ENCODE measurements at places on chromosomes 3 and 15.

DNA sequence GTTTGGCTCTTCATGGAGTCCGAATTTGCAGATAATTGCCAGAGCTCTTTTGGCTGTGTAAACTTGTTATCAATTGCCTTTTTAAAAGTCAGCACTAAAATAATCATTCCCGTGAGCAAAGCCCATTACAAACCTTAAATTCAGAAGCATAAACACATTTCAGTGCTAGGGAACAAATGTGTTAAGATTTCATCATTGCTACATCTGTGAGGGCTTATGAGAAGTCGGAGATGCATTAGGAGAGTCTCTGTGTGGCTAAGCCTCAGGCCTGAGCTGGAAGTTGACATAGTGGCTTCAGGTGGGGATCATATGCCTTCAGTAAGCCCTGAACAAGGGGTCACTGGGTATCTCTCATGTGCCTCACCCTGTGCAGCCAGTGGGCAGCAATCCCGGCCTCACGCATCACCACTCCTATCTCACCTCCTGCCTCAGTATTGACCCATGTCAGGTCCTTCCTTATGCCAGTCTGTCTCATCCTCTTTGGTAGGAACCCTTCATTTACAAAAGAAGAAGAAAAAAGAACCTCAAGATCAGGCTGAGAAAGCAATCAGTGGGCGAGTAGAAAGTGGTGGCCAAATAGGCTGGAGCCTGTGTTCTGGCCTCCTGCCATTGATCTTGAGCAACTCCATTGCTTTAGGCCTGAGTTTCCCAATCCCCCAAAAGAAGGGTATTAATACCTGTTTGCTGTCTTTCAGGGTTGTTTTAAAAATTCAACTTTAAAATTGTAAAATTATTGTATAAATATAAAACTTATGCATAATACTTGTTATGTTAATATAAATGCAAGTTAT is 233.5 kb downstream of the IL20RB start:
- DNase-seq: no peak

DNA sequence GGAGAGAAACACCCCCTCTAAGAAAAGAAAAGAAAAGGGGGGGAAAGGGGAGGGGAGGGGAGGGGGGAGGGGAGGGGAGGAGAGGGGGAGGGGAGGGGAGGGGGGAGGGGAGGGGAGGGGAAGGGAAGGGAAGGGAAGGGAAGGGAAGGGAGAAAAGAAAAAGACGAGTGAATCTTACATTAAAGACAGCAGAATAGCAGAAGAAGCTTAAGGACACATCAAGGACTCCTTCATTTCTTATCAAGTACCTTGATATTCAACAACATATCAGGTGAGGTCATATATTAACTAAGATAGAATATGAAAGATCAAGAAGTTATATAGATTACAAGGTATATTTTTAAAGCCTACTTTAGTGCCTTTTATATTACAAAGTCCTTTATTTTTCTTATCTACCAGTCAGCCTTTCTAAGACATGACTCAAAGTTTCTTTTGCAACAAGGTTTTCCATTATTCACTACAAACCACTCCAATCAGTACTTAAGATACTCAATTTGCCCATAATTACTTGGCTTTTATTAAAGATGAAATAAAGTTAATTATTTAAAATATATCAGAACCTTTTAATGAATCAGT is 17.7 kb upstream of the AADAC start:
- no peak for DNase-seq

GRCh38 chr3:24338409-24339130 is 156.1 kb downstream of the THRB start:
- DNase-seq: no peak

DNA sequence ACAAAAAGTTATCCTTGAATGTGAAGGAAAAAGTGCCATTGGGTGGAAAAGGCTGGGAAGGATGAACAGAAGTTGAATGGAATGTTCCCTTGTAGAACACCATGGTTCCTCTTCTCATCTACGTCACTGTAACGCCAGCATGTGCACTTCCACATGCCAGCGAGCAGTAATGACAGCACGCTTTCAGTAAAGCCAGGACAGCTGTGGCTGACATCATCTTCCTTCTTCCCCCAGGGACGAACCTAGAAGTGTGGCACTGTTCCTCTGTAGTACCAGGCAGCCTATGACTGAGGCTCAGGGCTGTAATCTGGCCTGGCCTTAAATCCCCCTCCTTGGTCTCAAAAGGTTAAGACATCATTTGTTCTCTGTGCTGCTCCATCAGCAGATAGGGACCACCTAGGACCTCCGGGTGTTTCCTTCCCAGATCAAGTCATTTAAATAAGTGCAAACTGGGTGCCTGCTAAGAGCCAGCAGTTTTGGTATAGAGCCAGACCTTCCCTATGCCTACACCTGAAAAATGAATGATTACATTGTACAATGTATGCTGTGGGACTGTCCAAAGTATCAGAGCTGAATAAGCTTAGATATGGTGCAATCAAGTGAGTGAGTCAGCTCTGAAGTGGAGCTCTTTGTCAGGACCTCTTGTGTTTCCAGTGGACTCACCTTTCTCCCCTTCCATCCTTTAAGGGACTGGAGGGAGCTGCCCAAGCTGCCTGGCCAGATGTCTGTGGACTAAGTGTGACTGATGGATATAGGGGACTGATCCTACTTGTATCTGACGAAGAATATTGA is 5.6 kb upstream of the SRPRB start:
- DNase-seq: no peak

DNA sequence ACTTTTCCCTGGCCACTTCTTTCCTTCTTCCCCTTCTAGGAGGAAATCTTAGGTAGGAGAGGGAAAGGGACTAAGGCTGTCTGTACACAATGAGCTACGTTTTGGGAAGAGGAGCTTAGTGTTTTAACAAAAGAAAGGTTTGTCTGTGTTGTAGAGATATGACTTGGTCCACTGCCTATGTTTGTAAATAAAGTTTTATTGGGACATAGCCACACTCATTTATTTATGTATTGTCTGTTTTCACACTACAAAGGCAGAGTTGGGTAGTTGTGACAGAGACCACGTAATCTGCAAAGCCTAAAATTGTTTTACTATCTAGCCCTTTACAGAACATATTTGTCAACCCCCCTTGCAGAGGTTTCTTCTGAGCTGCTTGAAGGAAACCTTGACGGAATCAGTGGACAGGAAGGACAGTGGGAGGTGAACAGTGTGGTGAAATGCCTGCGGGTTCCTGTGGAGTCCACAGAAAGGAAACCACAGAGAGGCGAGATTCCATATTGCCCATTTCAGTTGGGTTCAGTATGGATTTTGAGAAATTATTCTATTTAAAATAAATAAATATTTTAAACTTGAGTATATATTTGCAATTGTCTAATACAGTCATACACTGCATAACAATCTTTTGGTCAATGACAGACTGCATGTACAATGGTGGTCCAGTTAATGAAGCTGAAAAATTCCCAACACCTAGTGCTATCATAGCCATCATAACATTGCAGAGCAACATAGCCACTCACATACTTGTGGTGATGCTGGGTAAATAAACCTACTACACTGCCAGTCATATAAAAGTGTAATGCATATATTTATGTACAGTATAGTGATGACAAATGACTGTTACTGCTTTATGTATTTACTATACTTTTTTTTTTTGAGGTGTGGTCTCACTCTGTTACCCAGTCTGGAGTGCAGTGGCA is 157.9 kb upstream of the NUDT16 start:
- no peak for DNase-seq

GRCh38 chr3:164479406-164479805 is 598.9 kb downstream of the SI start:
- no peak for DNase-seq

DNA sequence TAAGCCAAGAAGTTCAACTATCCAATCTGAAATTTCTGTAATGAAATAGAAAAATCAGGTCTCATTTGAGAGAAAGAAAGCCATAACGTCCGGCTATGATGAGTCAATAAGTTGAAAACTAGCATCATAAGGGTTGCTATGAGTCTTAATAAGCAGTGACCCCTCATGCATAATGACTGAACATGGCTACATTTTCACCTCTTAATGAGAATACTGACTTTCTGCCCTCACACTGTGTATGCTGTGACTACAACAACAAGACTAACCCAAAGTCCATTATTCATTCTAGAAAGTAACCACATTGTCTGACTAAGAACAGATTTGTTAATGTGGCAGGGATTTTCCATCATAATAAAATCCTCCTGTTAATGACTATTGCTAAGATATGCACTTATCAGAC is 884.0 kb upstream of the CADM2 start:
- no peak for DNase-seq

- DNase-seq: no peak
These were observed 72.7 kb upstream of the FNDC3B start for GRCh38 chr3:171966533-171967136.

Measured in HTR-8/SVneo (cell line).